ENCODE measurements at places on chromosomes 3 and 15.

GRCh38 chr3:27310688-27311087, 58.5 kb downstream of the NEK10 start:
- peaks cover 23% of the 10 kb centered on the region for H3K27me3 ChIP-seq
- H3K4me1 ChIP-seq, result peaks cover 5% of the 10 kb centered on the region
- H3K27ac ChIP-seq, result no peak overlapping the region
- no peaks in the 10 kb centered on the region for H3K36me3 ChIP-seq
- H3K4me3 ChIP-seq, result no peak overlapping the region

- H3K4me1 ChIP-seq, result no peaks in the 10 kb centered on the region
- H3K27ac ChIP-seq, result no peak overlapping the region
- H3K27me3 ChIP-seq, result peaks cover 2% of the 10 kb centered on the region
- no peak overlapping the region for H3K4me3 ChIP-seq
Measured at GRCh38 chr15:78399091-78399490, 38.9 kb upstream of the IREB2 start.

- H3K4me1 ChIP-seq, result peaks cover 6% of the 10 kb centered on the region
- no peaks in the 10 kb centered on the region for H3K36me3 ChIP-seq
- H3K27me3 ChIP-seq, result no peaks in the 10 kb centered on the region
- no peak for DNase-seq
Measured at GRCh38 chr15:87741350-87741749, 515.2 kb downstream of the NTRK3 start.

DNA sequence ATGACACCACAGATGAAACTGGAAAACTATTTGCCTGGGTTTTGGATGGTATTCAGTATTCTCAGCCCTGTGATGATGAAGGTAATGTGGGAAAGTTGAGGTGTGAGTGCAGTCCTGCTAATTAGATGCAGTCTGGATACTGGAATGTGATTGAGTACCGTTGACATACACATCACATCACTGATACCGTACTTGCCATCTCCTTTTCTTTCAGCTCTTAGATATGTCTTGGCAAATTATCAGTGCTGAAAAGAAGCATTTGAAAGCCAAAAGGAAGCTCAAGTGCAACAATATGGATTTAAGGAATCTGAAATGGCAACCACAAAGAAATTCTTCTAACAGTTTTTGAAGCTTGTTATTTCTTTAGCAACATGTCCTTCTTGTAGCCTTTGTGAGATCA, 381.4 kb upstream of the TGFBR2 start:
- H3K36me3 ChIP-seq, result peaks cover 19% of the 10 kb centered on the region
- no peak for DNase-seq
- H3K4me1 ChIP-seq, result peaks cover 43% of the 10 kb centered on the region
- H3K27me3 ChIP-seq, result no peaks in the 10 kb centered on the region

DNA sequence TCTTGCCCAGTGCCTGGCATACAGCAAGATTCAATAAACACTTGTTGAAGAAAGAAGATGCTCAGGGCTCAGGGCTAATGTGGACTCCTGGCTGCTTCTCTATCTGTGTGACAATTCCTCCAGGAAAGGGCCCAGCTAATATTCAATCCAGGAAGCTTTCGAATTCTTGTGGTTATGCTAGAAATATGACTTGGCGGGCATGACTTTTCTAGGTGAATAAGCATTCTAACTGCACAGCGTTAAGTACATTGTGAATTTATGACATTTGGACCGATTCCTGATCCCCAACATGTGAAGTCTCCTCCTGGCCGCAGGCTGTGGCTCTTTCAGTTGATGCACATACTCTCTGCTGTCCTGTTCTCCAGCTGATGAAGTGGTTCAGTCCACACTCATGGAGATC, 117.0 kb downstream of the IMPG2 start:
- peaks cover 6% of the 10 kb centered on the region for H3K27me3 ChIP-seq
- no peak overlapping the region for H3K4me3 ChIP-seq
- no peaks in the 10 kb centered on the region for H3K36me3 ChIP-seq
- no peaks in the 10 kb centered on the region for H3K4me1 ChIP-seq
- no peak overlapping the region for H3K27ac ChIP-seq

DNA sequence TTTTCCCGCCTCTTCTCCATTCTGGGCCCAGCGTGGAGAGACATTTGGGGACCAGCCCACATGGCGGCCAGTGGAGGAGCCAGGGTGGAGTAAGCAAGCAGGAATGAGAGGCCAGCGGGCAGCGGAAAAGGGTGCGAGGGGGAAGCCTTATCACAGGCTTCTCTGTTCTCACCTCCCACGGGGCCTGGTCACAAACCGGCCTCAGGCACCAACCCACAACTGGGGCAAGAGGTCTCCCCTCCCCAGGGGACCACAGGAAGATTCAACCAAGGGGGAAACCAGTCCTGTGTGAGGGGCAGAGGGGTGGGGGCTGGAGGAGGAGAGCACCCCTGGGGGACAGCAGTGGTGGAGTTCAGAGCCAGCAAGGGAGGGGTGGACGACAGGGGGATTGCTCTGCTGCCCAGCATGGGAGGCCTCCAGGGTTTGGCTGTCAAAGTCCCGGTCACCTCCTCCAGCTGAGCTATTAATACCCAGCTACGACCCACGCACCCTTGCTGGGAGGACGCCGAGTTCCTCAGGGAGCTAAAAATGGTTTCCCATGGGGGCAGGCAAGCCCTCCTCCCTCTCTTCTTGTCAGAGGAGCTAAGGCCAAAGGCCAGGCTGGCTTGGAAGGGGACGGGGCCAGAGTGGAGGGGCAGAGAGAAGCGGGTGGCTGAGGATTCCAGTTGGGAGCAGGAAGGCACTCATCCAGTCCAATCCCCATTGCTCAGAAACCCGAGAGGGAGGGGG, 23.8 kb upstream of the RPL29 start:
- no peaks in the 10 kb centered on the region for H3K4me1 ChIP-seq
- no peaks in the 10 kb centered on the region for H3K36me3 ChIP-seq
- no peak for DNase-seq

DNA sequence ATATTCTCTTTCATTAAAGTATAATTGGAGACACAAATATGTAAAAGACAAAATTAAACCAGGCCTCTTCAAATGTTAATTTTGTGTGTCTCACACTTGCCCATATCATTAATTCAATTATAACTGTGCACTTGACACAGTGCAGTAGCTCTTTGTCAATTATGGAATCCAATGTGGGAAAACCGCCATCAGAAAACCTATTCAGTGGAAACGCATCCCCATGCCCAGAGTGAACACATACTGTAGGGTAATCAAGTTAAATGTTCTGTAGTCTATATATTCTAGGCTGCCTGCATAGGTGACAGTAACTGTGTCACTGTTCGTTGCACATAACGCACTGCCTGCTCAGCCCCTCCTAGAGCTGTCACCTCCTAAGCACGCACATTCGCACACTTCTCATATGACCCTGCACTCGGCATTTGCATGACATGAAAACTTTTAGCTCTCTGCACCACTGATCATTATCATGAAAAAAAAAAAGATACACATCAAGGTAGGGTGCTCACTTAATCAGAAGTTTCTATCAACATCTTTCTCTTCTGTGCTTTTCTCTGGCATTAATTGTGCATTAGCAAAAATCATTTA, 63.2 kb downstream of the MEIS2 start:
- H3K36me3 ChIP-seq, result no peaks in the 10 kb centered on the region
- no peak overlapping the region for H3K27ac ChIP-seq
- H3K4me1 ChIP-seq, result no peaks in the 10 kb centered on the region
- H3K4me3 ChIP-seq, result no peak overlapping the region
- no peak for DNase-seq
